A549 treated with ZK216348 at 1 μM for 4 hours (cell line): ENCODE measurements at places on chromosomes 5 and 9. TPM values are rescaled to one million over a fixed set of nuclear protein-coding genes. Genes with fewer than 3 reads are reported as not detected.

ANKRA2 gene
- total RNA-seq = 7.5 to 12.6 TPM (median 10.4 TPM) in 5 replicates

KLHL3 gene
- total RNA-seq = 0.12 to 0.38 TPM (median 0.28 TPM) in 5 replicates

IL4 gene
- not detected in 5 replicates for total RNA-seq

OGN gene
- total RNA-seq = not detected in 5 replicates

FOXD4L4 gene
- 0.08 to 0.13 TPM (median 0.13 TPM) in 3 of 5 replicates, not detected in the others for total RNA-seq

LIX1 gene
- not detected in 5 replicates for total RNA-seq

MARVELD2 gene
- total RNA-seq = 2.0 to 3.2 TPM (median 2.8 TPM) in 5 replicates

CDH18 gene
- not detected in 5 replicates for total RNA-seq

FYB1 gene
- total RNA-seq = 9.7 to 18.1 TPM (median 12.6 TPM) in 5 replicates

C6 gene
- total RNA-seq = not detected in 5 replicates

ANKRD34B gene
- 0.06 to 0.31 TPM (median 0.25 TPM) in 4 of 5 replicates, not detected in the other for total RNA-seq

LHX3 gene
- 0.09 to 0.14 TPM (median 0.12 TPM) in 4 of 5 replicates, not detected in the other for total RNA-seq

TRIM14 gene
- total RNA-seq = 10.4 to 15.3 TPM (median 13.6 TPM) in 5 replicates

GALNT10 gene
- total RNA-seq = 71.5 to 104 TPM (median 88.1 TPM) in 5 replicates

AGXT2 gene
- total RNA-seq = not detected in 5 replicates

IRX1 gene
- not detected in 5 replicates for total RNA-seq

CSF1R gene
- 0.06 to 0.33 TPM (median 0.15 TPM) in 4 of 5 replicates, not detected in the other for total RNA-seq

MROH2B gene
- total RNA-seq = not detected in 5 replicates

SV2C gene
- 0.01 to 0.02 TPM in 2 of 5 replicates, not detected in the others for total RNA-seq

CLTA gene
- total RNA-seq = 332 to 410 TPM (median 386 TPM) in 5 replicates

LAMC3 gene
- total RNA-seq = 1.2 to 2.8 TPM (median 2.0 TPM) in 5 replicates

ENTR1 gene
- 64.7 to 79.8 TPM (median 73.9 TPM) in 5 replicates for total RNA-seq

PGGT1B gene
- 17.6 to 25.0 TPM (median 20.8 TPM) in 5 replicates for total RNA-seq

GPR150 gene
- total RNA-seq = 0.11 to 0.15 TPM (median 0.12 TPM) in 3 of 5 replicates, not detected in the others

HACD4 gene
- total RNA-seq = 0.69 to 1.1 TPM (median 1.0 TPM) in 5 replicates

EPB41L4A gene
- 1.7 to 2.8 TPM (median 2.4 TPM) in 5 replicates for total RNA-seq

CYLC2 gene
- total RNA-seq = not detected in 5 replicates

SHOC1 gene
- 0.07 TPM in 1 of 5 replicates, not detected in the others for total RNA-seq

PCDHA6 gene
- 0.04 to 0.12 TPM (median 0.12 TPM) in 3 of 5 replicates, not detected in the others for total RNA-seq

LVRN gene
- 0.05 to 0.22 TPM in 2 of 5 replicates, not detected in the others for total RNA-seq

PGM5 gene
- not detected in 5 replicates for total RNA-seq

CTNND2 gene
- 0.13 TPM in 1 of 5 replicates, not detected in the others for total RNA-seq

PCDHGA6 gene
- 0.05 to 0.29 TPM (median 0.20 TPM) in 5 replicates for total RNA-seq

EIF4E1B gene
- total RNA-seq = not detected in 5 replicates

EFNA5 gene
- 18.9 to 27.3 TPM (median 26.4 TPM) in 5 replicates for total RNA-seq

SPATA31C1 gene
- total RNA-seq = not detected in 5 replicates

BTNL9 gene
- total RNA-seq = 0.53 to 1.5 TPM (median 0.99 TPM) in 5 replicates

RASGRF2 gene
- 1.6 to 2.3 TPM (median 2.0 TPM) in 5 replicates for total RNA-seq

C5orf52 gene
- total RNA-seq = not detected in 5 replicates

PTRH1 gene
- 9.0 to 23.4 TPM (median 17.6 TPM) in 5 replicates for total RNA-seq

HMGCS1 gene
- 50.5 to 79.8 TPM (median 58.0 TPM) in 5 replicates for total RNA-seq

MACIR gene
- total RNA-seq = 14.2 to 20.1 TPM (median 19.8 TPM) in 5 replicates

INSL4 gene
- 13.6 to 17.0 TPM (median 16.2 TPM) in 5 replicates for total RNA-seq

GSN gene
- total RNA-seq = 42.3 to 67.0 TPM (median 58.6 TPM) in 5 replicates

MYMK gene
- total RNA-seq = not detected in 5 replicates
